ENCODE measurements at places on chromosomes 5 and 9.

DNA sequence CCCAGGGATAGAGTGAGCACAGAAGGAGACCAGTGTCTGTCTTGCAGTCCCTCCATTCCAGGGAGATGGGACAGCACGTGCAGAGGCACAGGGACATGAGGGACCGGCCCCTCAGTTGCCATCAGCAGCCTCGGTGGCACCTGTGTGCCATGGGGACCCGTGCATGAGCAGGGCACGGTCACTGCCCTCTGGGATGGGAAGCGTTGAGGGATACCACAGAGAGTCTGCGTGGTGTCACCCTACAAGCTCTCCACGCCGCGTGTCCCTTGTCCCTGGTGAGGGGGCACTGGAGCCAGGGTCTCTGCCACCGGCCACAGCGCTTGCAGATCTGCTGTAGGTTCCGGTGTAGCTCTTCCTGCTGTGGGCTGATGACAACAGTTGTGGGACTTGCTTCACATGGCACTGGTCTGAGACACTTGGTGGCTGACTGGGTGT, 108.1 kb downstream of the CACNA1B start:
- DNase-seq: no peak

DNA sequence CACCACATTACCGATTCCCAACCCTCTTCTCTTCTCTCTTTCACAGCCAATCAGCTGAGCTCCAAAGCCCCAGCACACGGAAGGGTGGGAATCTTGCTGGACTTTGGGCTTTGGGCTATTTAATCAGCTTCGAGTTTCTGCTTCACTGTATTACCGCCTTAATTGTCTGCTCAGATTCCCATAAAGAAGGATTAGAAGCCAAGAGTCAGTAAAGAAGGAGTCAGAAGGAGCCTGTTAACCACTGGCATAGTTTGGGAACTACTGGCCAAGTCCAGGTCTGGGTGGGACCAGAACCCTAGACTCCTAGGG, 4.4 kb downstream of the SPRY4 start:
- DNase-seq: no peak

DNA sequence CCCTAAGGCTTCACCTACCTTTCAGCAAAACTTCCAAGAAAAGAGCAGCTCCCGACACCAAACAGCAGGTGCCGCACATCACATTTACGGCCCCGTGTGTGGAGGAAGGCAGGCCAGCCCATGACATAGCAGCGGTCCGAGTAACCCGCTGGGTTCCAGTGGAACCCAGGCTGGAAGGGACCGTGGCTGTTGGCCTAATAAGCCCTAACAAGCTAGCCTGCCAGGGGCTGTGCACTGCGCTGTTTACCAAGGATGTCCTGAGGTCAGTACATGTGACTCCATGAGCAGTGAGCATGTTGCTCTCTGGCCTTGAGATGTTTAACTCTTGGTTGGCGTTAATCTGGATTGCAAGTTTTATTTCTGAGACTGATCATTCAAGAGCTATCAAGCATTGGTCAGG, 131.5 kb downstream of the FSTL4 start:
- no peak for DNase-seq

- no peak for DNase-seq
Measured at GRCh38 chr5:174608631-174609097, 115.7 kb upstream of the MSX2 start.

- no peak for DNase-seq
Measured at GRCh38 chr5:146137967-146138403, 32.6 kb upstream of the PLAC8L1 start.

GRCh38 chr5:59021837-59022514, 439.1 kb downstream of the RAB3C start:
- DNase-seq: no peak

GRCh38 chr5:14665101-14665822, 744 bp downstream of the OTULIN start:
- no peak for DNase-seq

GRCh38 chr9:86807367-86807976, 139.8 kb downstream of the GAS1 start:
- DNase-seq: no peak

- no peak for DNase-seq
Measured at GRCh38 chr5:119742311-119742710, 113.0 kb downstream of the FAM170A start.

DNA sequence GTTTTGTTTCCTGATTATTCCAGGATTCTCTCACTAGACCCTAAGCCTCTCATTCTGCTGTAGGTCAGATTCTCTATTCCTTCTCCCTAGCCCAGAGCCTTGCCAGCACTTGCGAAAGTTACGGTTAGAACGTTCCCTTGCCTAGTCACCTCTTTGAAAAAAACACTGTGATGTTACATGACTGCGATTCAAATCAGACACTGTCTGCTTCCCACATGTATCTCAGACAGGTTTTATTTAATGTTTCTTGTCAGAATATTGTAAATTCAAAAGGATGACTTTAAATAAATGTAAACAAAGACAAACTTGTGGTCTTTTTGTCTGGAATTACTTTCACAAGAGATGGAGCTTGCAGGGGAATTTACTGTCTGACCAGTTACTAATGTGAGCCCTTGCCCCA, 116.5 kb upstream of the OTULINL start:
- peak; percentile 82 for DNase-seq

DNA sequence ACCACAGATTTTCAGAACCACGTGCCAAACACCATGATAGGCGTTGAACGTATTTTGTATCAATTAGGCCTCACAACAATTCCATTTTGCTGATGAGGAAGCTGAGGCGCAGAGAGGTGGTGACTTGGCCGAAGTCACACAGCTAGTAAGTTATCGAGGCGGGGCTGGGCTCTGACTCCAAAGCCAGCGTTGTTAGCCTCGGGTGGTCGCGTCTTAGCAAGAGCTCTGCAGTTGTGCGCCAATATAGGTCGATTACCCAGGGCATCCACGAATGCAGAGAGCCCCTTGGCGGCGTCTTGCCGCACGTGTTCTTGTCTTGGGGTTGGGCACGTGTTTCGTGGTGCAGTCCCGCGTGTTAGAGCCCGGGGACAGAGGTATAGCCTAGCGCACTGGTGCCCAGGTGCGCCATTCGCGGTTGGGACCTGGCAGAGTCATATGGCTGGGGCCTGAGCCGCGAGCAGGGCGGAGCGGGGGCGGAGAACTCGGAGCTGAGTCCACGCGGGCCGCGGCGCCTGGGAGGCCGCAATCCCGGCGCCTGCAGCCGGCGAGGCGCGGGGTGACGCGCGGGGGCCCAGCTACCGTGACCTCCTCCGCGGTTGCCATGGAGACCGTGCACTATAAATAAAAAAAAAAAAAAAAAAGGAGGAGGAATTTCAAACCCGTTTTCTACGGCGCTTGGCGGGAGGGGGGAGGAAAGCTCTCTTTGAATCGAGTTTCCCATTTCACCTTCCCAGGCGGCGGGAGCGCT, 62.3 kb downstream of the CXXC5 start:
- peak; percentile 49 for DNase-seq

- no peak for DNase-seq
Measured at GRCh38 chr9:27471366-27471765, 52.7 kb upstream of the IFNK start.

DNA sequence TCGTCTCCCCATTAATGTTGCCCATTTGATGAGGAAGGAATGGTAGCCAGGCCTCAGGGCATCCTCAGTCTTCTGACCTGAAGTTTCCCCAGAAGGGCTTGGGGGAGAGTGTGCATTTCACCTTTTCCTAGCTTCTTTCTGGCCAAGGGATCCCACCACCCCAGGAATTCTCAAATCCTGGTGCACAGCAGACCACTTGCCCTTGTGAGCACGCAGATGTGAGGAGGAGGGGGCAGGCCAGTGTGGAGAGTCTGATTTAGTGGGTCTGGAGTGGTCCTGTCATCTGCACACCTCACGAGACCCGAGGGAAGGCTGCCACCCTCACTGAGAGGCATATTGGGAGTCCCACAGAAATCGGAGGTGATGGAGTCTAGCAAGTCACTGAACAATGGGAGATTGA, 64.3 kb downstream of the CXXC5 start:
- no peak for DNase-seq

DNA sequence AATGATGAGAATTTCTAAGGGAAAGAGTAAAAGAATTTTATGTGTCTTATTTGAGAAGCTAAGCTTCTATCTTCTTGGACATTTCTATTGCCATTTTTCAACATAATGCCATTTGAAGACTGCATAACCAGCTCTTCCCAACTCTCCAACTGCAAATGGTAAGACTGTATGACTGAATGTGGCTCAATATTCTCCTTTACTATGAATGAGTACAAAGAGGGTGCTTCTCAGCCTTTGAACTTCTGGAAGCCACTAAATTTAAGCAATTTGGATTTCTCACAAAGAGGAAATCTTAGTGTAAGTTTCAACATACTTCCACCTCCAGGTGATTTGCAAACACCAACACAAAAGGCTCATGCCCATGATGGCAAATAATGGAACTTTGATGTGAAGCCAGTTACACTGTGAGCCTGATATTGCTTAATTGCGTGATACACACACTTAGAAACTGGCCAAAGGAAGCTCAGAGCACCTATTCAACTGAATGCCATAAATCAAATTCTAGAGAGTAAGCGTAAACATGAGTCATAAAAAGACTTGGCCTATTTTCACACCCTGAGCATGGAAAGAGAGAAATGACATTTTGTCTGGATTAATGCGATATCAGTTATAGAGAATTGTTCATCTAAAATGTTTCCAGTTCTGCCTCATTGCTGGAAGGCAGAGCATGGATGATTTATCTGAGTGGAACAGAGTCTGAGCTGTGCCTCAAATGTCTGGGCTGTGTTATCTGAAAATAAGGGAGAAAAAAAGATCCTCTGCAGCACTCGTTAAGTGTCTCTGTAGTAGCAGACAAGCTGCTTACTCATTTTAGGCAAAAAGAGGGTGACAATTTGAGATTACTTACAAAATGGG, 145.3 kb downstream of the PLK2 start:
- no peak for DNase-seq

DNA sequence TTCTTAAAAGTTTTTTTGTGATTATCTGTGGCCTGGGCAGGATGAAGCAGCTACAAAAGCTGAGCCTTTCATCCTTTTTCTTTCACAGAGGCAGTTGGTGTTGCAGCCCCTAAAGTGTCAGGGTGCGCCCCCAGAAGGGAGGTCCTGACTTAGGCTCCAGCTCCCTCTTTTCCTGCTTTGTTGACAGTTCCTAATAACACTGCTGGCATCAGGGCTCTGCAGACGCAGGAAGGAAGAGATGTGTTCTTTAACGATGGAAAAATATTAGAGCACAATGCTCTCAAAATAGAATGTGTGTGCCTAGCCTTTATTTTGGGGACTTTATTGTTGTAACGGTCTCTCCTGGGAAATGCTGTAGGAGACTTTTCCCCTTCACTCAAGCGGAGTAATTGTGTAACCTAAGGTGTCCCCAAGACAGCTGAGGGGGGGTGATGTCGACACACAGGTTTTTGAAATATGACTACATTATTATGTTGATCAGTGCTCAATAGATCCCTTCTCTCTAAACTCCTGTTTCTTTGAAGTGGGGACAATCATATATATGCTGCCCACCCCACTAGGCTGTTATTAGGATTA, 135.6 kb downstream of the SEMA6A start:
- DNase-seq: no peak

- no peak for DNase-seq
Measured at GRCh38 chr9:75914002-75914401, 23.5 kb downstream of the PCSK5 start.

DNA sequence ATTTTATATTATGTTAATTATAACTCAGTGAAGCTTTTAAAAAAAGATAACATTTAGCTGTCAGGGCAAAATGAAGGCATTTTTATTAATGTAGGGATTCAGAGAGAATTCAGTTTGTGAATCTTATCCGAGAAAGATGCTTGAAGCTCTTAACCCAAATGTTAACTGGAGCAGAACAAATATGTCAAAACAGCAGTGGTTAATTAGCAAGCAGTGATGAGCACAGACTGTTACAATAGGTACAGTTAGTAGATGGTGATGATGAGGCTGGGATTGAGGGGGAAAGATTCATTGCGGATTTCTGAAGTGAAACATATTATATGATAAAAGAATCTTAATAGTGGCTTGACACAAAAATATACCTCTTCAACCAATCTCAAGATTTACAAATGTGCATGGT, 356.7 kb downstream of the DIRAS2 start:
- no peak for DNase-seq

DNA sequence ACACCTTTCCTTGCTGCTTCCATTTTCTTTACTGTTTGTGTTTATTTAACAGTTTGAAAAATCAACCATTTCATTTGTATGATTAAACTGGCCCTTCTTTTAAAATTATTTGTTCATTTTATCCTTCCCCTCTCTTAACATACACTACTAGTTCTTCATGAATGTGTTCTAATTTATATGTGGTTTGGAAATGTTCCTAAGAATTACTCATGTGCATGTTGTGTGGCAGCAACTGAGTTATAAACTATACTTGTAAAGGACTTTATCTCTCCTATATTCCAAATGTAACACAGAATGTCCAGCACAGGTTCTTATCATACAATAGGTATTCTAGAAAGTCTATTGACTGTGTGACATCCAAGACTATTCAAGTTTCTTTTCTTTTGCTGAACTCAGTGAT, 358.2 kb upstream of the MEF2C start:
- peak; percentile 52 for DNase-seq

- DNase-seq: no peak
Measured at GRCh38 chr9:68522954-68523353, 17.7 kb downstream of the TMEM252 start.

DNA sequence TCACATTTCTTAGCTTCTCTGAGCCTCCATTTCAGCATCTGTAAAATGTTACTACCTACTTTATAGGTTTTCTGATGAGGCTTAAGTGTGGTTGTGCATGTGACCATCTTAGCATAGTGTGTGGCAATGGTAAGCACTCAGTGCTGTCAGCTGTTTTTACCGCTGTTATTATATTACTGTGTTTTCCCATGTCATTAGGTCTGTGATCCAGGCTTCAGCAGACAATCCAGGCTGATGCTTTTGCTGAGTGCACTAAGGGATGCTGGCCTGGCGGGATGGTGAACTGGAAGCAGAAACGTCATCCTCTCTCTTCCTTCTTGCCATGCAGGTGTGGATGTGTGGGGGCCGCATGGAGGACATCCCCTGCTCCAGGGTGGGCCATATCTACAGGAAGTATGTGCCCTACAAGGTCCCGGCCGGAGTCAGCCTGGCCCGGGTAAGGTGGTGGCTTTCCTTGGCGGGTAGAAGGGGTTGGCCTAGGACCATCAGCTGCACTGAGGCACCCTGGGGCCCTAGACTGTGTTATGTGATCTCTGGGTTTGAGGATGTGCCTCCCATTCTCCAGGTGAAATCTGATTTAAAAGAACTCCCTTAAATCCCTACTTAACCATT, 41.9 kb upstream of the SAP30L start:
- DNase-seq: peak; percentile 27

GRCh38 chr9:132299221-132299620, 55.6 kb downstream of the SETX start:
- no peak for DNase-seq

DNA sequence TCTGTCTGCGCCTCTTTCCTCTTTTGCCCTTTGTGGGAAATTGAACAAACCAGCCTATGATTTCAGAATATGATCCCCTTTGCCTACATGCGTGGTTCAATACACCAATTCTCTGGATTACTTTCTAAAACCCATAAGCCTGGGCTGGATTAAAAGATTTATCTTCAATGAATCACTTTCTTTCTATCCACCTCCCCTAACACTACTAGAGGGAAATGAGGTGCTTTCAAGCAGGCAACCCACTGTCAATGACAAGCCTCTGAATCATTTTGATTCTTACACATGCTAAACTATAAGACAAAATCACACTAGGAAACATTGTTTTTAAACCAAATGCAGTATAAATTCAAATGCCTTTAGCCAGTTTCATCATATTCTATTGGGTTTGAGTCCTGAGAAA, 257.5 kb downstream of the AGTPBP1 start:
- DNase-seq: no peak
